ENCODE measurements at places on chromosomes 1 and 21.

DNA sequence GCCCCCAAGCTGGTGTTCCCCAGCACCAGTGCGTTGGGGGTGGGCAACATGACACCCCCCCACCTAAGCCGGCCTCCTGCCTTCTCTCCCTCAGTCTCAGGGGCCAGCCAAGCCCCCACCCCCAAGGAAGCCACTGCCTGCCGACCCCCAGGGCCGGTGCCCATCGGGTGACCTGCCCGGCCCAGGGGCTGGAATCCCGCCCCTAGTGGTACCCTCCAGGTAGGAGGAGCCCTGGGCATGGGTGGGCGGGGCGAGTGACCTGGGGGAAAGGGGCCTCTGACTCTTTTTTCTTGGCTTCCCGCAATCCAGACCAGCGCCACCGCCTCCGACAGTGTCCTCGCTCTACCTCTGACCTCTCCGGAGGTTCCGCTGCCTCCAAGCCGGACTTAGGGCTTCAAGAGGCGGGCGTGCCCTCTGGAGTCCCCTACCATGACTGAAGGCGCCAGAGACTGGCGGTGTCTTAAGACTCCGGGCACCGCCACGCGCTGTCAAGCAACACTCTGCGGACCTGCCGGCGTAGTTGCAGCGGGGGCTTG, 1.3 kb upstream of the EFNA4 start:
- no peak for DNase-seq

GRCh38 chr1:150362721-150363425, 1.1 kb upstream of the RPRD2 start:
- DNase-seq = no peak

GRCh38 chr1:218488986-218489385, 143.8 kb downstream of the TGFB2 start:
- no peak for DNase-seq

DNA sequence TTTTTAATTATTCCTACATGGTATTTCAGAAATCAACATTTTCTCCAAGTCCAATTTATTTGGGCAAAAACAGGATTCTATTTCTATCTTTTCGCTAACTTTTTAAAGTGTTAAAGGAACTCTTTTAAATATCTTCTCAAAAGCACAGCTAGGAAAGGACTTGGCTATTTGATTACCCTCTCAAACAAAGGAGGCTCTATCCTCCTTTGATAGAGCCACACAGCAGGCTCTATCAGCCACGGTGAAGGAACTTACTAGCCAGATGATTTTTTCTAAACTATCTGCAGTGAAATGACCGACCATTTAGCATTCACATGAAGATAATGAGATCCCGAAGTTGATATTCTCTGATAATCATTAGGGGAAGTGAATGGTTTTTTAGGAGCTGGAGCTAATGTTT, 9.1 kb downstream of the ANGPTL7 start:
- DNase-seq = no peak

GRCh38 chr1:85229574-85230097, 28.8 kb upstream of the SYDE2 start:
- DNase-seq = no peak

DNA sequence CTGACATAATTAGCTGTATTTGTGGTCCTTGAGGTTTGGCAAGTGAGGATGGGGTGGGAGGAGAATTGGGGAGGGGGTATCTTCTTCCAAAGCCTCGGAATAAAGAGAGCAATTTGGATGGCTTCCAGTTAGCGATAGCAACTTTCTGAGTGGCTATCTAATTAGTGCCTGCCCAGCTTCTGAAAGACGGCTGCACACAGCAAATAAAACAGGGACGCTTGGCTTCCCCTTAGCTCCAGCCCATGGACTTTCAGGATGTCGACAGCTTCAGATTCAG, 31.1 kb downstream of the KLHDC7A start:
- DNase-seq = no peak

- DNase-seq = no peak
Measured at GRCh38 chr1:12327566-12327965, 97.7 kb downstream of the VPS13D start.

DNA sequence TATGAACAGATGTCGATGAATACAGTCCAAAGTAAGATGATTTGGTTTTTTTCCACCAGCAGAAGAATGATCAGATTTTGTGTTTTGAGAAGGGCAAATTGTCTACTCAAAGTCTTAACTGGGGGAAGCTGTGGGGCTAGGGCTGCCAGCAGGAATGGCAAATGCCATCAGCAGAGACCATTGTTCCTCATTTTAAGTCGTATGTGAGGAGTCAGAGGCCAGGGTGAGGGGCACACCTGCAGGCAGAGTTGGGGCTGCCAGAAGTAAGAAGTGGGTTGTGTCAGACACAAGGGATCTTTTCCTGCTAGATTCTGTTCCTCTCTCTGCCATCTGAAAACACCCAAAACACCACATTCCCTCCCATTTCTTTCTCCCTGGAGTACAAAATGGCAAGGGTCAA, 8.7 kb downstream of the PARK7 start:
- no peak for DNase-seq

- DNase-seq = no peak
Measured at GRCh38 chr21:39153373-39153772, 29.9 kb downstream of the PSMG1 start.

DNA sequence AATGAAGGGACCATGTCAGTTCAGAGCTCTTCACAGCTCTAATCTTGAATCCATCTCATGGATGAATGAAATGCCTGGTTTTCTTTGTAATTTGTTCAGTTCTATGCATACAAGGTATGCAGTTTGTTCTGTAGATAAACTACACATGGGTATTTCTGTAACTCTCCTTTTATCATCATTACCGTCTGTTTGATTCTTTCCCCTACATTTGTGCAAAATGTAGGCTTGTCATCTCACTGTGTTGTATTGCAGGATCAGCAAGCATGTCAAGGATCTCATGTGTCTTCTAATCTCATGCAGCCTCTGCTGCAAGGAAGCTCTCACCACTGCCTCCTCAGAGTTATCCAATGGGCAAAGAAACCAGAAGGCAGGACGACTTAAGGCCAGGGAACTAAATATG, 79.3 kb downstream of the OLFML2B start:
- no peak for DNase-seq

- no peak for DNase-seq
Measured at GRCh38 chr1:174157157-174157806, 2.0 kb upstream of the RABGAP1L start.

GRCh38 chr1:100671601-100672000, 47.9 kb upstream of the VCAM1 start:
- no peak for DNase-seq

GRCh38 chr1:88736633-88737248, 52.7 kb downstream of the PKN2 start:
- peak; percentile 32 for DNase-seq

DNA sequence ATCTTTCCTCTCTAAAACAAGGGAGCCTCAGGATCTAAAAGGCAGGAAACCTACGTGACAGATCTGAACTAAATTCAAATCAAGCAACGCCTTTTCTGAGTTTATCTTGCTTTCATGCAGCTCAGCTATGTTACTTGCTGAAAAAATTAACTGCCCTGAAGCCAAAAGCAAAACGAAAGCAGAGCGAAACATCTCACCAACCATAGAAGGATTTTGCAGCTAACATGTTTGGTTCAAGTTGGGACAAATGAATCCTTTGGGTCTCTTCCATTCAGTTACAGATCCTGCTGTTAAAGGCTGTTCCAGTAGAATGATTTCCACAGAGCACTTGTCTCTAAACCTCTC, 482 bp downstream of the SLC2A5 start:
- DNase-seq = no peak

- no peak for DNase-seq
Measured at GRCh38 chr21:40049031-40049930, 182.0 kb downstream of the PCP4 start.

- no peak for DNase-seq
Measured at GRCh38 chr1:13892198-13892597, 192.2 kb downstream of the PRDM2 start.

- DNase-seq = no peak
Measured at GRCh38 chr1:81731989-81732388, 68.7 kb upstream of the ADGRL2 start.

- no peak for DNase-seq
Measured at GRCh38 chr1:34696981-34697380, 57.9 kb upstream of the GJB5 start.

DNA sequence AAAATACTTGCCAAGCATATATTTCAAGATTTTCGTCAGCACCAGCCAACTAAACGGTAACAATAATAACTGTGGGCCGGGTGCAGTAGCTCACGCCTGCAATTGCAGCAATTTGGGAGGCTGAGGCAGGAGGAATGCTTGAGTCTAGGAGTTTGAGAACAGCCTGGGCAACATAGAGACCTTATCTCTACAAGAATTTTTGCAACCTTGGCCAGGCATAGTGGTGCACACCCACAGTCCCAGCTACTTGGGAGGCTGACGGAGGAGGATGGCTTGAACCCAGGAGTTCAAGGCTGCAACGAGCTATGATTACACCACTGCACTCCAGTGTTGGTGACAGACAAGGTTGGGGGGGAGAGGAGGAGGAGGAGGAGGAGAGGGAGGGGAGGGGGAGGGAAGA, 145.0 kb upstream of the TIAM1 start:
- DNase-seq = no peak

DNA sequence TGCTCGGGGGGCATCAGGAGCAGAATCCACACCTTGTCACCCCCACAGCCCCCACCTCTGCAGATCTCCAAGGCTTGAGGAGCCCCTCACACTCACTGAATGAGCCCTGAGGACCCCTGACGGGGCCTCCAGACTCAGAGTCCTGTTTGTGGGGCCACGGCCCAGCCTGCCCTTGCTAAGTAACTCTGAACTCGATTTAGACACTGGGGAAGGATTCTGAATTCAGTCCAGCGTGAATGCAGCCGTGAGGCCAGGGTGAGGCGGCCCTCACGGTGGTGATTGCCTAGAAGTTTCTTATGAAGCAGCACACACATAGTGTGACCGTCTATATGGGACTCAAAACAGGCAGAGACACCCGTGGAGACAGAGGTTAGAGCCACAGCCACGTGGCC, 58.9 kb upstream of the ADARB1 start:
- no peak for DNase-seq

DNA sequence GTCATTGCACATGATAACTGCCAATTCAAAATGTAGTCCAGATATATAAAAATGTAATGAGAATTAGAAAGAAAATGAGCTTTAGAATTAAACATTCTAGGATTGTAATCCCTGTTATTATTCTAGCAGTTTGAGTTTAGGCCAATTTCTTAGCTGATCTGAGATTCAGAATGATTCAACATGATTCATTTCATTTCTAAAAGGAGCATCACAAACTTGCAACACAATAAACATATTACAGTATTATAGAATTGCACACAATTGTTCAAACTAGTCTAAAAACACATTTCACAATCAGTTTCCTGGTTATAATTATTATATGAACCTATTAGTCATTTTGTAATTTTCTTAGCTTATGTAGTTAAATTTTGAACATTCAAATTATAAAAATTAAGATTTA, 43.3 kb upstream of the TSHB start:
- no peak for DNase-seq

DNA sequence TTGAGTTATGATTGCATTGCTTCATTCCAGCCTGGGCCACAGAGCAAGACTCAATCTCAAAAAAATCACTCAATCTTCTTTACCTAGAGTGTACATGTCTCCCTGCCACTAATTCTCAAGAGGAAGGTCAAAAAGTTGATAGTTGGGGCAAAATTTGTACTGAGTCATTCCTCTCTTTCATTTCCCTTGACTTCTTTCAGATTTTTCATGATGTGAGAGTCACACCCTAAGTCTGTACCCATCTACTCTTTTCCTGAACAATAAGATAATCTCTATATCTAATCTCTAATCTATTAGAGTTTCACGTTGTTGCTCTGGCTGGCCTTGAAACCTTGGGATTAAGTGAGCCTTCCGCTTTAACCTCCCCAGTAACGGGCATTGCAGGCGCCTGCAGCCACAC, 1.1 kb upstream of the BRDT start:
- DNase-seq = no peak

GRCh38 chr1:56639211-56639610, 5.9 kb upstream of the PRKAA2 start:
- DNase-seq = no peak

DNA sequence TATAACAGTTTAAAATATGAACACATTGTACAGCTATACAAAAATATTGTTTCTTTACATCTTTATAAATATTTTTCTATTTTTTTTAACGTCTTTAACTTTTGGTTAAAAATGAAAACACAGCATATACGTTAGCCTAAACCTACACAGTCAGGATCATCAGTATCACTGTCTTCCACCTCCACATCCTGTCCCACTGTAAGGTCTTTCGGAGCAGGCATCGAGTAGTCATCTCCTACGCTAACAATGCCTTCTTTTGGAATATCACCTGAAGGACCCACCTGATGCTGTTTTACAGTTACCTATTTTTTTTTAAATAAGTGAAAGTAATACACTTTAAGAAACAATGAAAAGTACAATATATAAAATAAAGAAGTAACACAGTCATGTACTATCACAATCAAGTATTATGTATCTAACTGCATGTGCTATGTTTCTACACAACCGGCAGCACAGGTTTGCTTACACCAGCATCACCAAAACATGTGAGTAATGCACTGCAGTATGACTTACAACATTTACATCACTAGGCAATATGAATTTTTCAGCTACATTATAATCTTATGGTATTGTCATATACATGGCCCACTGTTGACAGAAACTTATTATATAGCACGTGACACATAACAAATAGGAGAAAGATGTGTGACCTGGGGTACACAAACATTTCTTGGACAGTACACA, 254.4 kb downstream of the AKT3 start:
- DNase-seq = no peak

DNA sequence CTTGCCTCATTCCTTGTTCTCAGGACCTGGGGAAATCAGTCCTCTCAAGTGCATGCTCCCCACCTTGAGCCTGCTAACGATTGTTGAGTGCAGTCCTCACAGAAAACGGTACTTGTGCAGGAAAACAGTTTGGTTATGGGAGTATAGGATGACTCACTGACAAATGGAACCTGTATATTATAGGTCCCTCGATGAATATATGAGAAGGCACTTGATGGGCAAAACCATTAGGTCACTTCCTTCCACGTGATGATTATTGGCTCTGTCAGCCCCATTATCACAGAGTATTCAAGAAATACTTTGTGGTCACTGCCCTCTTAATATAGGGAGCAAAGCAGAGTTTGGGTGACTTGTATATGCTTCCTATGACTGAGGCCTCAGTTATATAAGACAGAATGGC, 6.2 kb downstream of the CCDC17 start:
- no peak for DNase-seq

- DNase-seq = no peak
Measured at GRCh38 chr21:31041295-31042079, 3.2 kb upstream of the KRTAP19-8 start.

DNA sequence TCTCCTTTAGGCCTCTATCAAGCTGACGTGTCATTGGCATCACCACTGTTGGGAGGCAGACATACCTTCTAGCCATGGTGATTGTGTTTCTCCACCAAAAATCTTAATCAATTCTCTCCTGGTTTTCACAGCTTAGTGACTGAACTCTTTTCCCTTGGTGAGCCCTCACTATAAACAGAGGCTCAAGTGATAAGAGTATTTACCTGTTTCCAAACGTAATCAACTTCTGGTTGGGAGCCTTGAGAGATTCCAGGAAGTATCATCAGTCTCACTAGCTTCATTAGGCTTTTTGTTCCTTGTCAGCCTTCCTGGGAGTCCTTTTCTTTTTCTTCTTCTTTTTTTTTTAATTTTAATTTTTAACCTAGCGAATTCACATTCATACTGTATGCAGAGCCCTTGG, 33.8 kb upstream of the KCNQ4 start:
- DNase-seq = no peak

- no peak for DNase-seq
Measured at GRCh38 chr21:33824156-33824941, 91.3 kb downstream of the ATP5PO start.

GRCh38 chr1:54950369-54951163, 29.9 kb upstream of the TMEM61 start:
- DNase-seq = peak; percentile 62
